ENCODE measurements at places on chromosomes 1 and 21. TPM values are rescaled to one million over a fixed set of nuclear protein-coding genes. Genes with fewer than 3 reads are reported as not detected.

DNA sequence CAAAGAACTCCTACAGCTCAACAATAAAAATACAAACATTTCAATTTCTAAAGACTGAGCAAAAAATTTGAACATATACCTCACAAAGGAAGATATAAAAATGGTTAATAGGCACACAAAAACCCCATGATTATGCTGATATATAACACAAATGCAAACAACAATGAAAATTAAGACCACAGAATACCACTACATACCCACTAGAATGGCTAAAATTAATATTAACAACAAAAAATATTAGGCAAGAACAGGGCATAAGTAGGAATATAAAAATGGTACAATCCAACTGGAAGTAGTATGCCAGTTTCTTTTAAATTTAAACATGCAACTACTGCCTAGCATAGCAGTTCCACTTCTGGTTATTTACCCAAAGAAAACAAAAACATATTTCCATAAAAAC lies 77.3 kb downstream of the CDC42BPA start:
- no peak for DNase-seq

DNA sequence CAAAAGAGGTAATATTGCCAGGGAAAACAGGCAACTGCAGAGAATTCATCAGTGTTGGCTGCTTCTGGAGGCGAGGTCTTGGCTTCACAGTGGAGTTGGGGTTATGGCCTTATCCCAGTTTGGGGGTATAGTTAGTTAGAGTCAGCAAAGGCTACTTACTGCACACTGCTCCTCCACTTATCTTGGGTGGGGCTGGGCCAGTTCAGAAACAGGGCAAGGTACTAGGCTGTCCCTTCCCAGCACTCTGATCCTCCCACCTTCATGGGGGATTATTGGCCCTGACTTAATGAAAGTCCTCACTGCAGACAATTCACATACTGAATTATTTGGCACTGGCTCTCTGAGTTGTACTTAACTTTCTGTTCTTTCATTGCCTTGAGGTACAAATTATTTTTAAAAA lies 189.6 kb downstream of the NRIP1 start:
- no peak for DNase-seq

GRCh38 chr21:36756527-36756926 lies 57.6 kb downstream of the SIM2 start:
- no peak for DNase-seq

GRCh38 chr1:27785781-27786455 lies 12.9 kb downstream of the STX12 start:
- no peak for DNase-seq

GRCh38 chr1:182111496-182111895 lies 50.0 kb upstream of the ZNF648 start:
- no peak for DNase-seq

GRCh38 chr1:172148213-172148612 lies 272.3 kb upstream of the C1orf105 start:
- no peak for DNase-seq

DNA sequence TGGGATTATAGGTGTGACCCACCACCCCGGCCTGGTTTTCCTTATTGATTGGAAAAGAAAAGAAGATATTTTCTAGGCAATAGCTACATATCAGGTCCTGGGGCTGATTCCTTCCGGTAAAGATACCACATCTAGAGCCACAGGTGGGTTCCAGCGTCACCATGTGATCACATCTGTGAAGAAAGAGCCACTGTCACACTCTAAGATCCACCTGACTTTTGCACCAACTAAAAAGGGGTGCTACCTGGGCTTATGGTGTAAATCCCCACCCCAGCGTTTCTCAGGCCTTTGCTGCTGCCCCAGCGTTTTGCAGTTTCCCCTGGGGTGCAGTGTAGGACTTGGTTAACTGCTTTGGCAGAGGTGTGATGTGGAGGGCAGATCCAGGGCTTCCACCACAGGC lies 22.3 kb upstream of the PDE9A start:
- no peak for DNase-seq

- DNase-seq, result no peak
Observed at GRCh38 chr1:99964806-99965205, 5.0 kb upstream of the SLC35A3 start.

DNA sequence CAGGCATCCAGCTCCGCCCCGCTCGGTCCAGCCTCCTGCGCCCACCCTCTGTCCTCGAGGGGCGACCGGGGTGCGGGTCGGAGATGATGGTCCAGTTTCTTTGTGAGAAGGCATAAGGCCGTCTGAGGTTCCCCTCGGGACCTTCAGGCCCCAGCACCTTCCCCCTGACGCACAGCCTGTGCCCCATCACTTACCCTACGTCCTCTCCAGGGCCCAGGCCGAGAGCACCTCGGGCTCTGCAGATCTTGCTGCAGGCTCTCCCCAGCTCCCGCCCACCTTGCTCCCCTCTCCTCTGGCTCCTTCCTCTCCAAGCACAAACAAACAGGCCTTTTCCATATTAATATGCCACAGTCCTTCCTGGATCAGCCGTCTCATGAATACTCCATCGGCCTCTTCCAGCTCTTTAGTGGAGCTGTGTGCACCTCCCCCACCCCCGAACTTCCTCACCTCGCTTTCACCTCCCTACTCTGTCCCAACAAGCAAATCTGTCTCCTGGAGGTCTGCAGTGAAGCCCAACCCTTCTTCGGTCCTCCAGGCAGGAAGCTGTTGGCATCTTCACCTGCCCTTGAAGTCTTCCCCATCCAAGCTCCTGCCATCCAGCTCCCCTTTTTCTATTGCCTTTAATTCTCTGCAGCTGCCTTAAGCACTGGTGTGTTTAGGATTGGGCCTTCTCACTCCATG lies 448 bp upstream of the COL9A2 start:
- DNase-seq, result no peak

DNA sequence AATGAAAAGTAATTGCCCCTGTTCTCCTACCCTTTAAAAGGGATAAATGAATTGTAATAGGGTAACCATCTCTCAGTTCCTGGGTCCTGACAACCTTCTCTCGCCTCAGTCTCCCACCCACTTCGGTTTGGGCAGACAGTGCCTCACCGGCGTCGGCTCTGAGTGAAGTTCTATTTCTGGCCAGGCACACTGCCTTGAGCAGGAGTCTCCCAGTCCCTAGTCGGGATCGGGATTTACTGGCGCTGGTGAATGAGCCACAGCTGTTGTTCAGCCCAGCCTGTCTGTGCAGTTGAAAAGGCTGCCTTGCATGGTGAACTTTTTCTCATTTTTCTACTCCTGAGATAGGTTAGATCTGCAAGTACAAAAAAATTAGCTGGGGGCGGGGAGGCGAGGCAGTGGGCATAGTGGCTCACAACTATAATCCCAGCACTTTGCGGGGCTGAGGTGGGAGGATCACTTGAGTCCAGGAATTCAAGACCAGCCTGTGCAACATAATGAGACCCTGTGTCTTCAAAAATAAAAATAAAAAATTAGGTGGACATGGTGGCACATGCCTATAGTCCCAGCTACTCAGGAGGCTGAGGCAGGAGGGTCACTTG lies 7.4 kb downstream of the PLEKHM2 start:
- DNase-seq, result no peak

DNA sequence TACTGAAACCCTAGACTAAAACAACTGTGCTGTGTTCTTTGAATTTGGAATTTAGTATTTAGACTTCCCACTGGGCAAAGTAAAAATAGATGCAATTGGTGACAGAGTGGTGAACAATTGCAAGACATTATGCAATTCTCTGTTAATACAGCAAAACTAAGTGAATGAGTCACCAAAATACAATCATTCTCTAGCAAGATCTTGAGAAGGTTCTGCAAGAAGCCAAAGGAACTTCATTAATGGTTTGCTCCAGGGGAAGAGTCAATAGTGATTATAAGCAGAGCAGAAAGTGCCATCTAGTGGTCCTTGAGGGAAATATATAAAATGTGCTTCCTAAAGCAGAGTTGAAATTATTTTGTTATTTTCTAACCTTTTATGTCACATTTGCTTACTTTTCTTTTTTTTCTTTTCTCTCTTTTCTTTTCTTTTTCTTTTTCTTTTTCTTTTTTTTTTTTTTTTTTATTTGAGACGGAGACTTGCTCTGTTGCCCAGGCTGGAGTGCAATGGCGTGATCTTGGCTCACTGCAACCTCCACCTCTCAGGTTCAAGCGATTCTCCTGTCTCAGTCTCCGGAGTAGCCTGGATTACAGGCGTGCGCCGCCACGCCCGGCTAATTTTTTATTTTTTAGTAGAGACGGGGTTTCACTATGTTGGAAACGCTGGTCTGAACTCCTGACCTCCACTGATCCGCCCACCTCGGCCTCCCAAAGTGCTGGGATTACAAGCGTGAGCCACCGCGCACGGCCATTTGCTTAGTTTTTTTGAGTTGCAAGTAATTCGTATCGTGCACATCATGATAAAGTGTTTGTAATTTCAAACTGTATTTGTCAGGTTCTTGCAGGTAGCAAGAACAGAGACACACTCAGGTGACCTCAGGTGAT lies 99.2 kb downstream of the CTH start:
- peak; percentile 59 for DNase-seq

GRCh38 chr1:31780632-31781031 lies 16.5 kb upstream of the ADGRB2 start:
- DNase-seq, result no peak

DNA sequence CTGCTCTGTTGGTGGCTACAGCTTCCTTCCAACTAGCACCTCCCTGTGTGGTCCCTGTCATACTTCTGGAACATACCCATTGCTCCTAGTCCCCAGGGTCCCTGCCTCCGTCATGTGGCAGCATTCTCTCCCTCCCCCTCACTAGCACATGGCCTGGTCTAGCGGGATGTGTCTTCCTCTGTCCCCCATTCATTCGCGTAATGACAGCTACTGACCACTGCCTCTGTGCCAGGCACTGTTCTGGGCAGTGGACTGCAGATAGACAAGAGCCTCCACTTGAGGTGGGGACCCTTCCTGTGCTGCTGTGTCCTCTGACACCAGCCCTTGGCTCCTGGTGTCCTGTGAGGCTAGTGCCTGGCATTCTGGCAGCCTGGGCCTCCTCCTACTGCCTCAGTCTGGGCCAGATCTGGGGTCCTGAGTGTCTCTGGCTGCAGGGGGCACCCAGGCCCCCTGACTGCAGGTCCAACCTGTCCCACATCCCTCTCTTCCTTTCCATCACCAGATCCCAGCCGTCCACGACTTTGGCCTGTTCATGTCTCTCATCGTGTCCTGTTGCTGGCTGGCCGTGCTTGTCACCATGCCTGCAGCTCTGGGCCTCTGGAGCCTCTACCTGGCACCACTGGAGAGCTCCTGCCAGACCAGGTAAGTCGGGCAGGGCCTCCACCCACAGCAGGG lies 38.1 kb downstream of the DISP3 start:
- no peak for DNase-seq

DNA sequence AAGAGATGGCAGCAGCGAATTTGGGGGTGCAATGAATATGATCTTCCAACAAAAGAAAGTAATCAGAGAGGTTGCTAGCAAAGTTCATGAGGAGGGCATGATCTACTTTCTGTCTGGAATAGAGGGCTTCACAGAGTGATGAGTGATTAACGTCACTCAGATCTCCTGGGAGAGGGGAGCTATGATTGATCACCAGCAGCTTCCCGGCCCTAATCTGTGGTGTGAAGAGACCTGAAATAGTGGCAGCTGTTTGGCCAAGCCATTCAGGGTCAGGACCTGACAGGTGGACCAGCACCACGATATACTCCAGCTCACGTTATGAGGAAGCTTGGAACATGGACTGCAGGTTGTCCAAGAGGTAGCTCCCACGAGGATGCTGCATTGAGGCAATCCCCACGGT lies 19.9 kb upstream of the TMEM183A start:
- no peak for DNase-seq

GRCh38 chr1:41103766-41104165 lies 82.2 kb upstream of the SLFNL1 start:
- DNase-seq, result no peak

DNA sequence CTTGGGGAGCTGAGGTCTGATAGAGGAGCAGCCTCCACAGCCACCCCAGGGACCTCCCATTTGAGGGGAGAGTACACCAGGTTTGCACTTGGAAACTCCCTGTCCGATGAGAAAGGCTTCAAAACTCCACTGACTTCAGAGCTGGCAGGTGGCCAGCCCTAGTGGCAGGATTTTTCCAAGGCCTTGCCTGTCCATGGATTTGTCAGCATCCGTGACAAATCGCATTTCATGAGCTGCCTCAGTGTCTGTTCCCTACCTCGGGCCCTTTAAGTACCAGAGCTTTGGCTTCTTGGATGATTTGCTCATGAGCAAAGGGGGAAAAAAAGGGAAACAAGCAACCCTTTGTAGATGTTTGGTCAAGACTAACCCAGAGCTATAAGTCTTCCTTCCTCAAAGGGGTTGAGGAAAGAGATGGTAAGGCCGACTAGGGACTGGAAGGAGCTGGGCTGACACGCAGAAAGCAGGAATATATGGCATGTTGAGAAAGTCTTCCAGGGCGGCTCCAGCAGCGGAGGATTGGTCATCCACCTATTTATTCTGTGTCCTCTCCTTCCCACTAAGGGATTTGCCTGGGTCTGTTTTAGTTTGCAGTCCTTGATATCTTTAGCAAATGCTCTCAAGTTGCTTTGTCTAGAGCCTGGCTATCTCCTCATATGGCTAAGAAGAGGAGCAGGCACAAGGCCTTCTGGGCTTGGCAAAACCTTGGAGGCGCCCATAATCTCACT lies 2.7 kb upstream of the HSPG2 start:
- DNase-seq, result peak; percentile 78

GRCh38 chr1:77756052-77756754 lies 3.4 kb downstream of the USP33 start:
- no peak for DNase-seq

DNA sequence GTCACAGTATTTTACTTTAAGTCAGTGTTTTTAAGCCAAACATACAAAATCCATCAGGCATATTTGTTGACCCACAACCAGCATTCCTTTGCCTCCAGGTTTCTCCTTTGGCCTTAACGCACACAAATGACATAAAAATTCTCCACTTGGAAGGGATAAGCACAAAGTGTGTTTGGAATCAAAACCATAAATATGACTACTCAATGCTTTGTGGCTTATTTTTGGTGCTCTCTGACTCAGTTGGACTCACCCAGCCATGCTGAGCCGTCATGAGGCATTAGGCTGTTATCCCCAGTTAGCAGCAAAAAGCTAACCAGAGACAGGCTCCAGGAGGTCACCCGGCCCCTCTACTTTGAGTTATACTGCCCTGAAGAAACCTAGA lies 948 bp downstream of the PRUNE1 start:
- DNase-seq, result no peak

- no peak for DNase-seq
Observed at GRCh38 chr1:4976859-4977440, 322.5 kb downstream of the AJAP1 start.

CSF3R gene
- total RNA-seq, result 0.32 TPM

DPT gene
- not detected for total RNA-seq

CCDC181 gene
- not detected for total RNA-seq

AXDND1 gene
- 2.3 TPM for total RNA-seq

SH2D5 gene
- 10.4 TPM for total RNA-seq

SPRR2E gene
- total RNA-seq, result not detected

KRTAP12-2 gene
- total RNA-seq, result not detected

FAM163A gene
- not detected for total RNA-seq

SLC22A15 gene
- total RNA-seq, result 3.1 TPM

FOXJ3 gene
- total RNA-seq, result 51.1 TPM

CLDN8 gene
- not detected for total RNA-seq

Measured in HCT116 (cell line).